ENCODE measurements at places on chromosomes 16 and 17. TPM values are rescaled to one million over a fixed set of nuclear protein-coding genes. Genes with fewer than 3 reads are reported as not detected.

The CACNG3 gene
- not detected for total RNA-seq

The USP7 gene
- 166 TPM for total RNA-seq

The CCL1 gene
- total RNA-seq, result 4.8 TPM

GRCh38 chr17:75155191-75155601 lies 884 bp upstream of the JPT1 start:
- no peak overlapping the region for H3K4me3 ChIP-seq
- no peak for DNase-seq
- peaks cover 37% of the 10 kb centered on the region for H3K4me1 ChIP-seq
- no peaks in the 10 kb centered on the region for H3K27me3 ChIP-seq
- peak overlapping the region; percentile 86 for H3K27ac ChIP-seq
- peaks cover 32% of the 10 kb centered on the region for H3K36me3 ChIP-seq

GRCh38 chr17:60559995-60560859 lies 34.2 kb upstream of the APPBP2 start:
- H3K27ac ChIP-seq, result no peak overlapping the region
- H3K36me3 ChIP-seq, result peaks cover 5% of the 10 kb centered on the region
- no peaks in the 10 kb centered on the region for H3K4me1 ChIP-seq
- no peak overlapping the region for H3K4me3 ChIP-seq
- peaks cover 4% of the 10 kb centered on the region for H3K27me3 ChIP-seq

DNA sequence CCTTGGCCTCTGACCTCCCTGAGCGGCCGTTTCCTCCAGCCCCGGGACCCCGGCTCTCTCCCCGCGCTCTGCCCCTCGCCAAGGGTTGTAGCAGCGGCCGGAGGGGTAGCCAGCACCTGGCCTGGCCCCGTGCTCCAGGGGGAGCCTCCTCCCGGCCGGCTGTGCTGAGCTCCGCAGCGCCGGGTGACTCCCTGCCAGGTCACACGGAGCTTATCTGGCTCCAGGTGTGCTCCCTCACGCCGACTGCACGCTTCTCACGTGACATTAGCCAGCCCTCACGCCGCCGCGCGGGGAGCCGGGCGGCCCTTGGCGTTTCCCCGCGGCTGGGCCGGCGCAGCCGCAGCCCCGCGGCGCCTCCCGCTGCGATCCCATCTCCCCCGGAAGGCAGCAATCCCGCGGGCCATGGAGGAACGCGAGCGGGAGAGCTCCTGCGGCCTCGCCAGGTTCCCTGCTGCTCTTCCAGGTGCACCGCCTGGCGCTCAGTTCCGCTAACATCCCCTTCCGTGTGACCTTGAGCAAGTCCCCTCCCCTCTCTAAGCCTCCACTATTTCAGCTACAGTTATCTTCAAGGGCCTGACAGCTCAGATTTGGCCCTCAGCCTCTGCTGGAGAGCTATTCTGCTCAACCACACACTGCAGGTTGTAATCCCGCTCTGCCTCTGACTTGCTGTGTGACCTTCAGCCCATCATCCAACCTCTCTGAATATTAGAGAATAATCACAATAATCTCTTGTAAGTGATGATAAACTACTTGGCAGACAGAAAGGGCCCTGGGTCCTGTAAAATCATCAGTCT lies 3.4 kb downstream of the MYO18A start:
- H3K36me3 ChIP-seq, result no peaks in the 10 kb centered on the region
- peaks cover 7% of the 10 kb centered on the region for H3K27me3 ChIP-seq
- H3K4me1 ChIP-seq, result peaks cover 40% of the 10 kb centered on the region
- peak overlapping the region; percentile 33 for H3K27ac ChIP-seq
- DNase-seq, result peak; percentile 55

DNA sequence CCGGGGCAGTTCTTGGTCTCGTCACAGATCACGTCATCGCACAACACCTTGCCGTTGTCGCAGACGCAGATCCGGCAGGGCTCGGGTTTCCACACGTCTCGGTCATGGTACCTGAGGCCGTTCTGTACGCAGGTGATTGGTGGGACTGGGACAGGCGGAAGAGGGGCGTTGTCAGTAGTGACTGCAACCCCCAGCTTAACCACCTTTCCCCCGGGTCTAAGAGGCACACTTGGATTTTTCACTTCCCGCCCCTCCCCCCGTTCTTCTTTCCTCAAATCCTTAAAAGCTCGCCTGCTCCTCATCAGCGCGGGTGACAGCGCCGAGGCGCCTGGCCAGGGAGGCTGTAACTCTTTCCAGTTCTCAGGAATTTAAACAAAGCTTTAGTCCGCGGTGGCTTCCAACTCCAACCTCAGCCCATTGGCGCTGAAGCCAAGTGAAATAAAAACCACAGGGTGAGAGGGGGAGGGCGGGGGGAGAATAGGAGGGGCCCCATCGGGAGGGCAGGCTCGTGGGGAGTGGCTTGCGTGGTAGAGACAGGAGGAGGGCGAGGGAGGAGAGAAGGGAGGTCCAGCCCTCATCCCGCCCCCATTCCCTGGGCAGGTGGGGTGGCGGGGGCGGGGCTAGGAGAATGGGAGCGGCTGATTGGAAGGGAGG lies 1.5 kb downstream of the COL1A1 start:
- peaks cover 52% of the 10 kb centered on the region for H3K27me3 ChIP-seq
- H3K4me3 ChIP-seq, result peak overlapping the region; percentile 67

DNA sequence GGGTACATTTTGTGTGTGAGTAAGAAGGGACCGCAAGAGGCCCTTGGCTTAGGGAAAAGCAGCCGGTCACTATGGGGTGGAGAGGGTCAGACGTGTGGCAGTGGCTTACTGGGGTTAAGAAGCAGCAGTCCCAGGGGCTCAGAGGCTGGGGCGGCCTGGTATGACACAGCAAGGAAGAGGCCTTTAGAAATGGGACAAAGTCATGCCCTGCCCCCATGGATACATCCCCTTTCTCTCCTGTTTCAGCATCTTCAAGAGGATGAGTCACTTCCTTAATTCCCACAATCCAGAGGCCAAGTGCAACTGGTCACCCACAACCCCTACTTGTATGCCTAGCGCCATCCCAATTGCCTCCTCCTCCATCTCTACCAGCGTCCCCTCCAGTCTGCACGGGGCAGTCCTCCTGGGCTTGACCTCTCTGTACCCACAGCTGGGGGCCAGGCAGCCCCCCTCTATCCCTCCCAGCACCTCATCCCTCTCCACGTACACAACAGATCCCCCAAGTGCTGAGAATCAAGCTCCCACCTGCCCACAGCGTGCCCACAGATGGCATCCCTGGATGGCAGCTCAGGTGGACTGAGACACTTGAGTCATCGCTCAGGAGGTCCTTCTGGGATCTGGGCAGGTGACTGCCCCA lies 6.9 kb upstream of the EFTUD2 start:
- no peak overlapping the region for H3K27ac ChIP-seq
- no peak for DNase-seq
- no peak overlapping the region for H3K4me3 ChIP-seq
- peaks cover 5% of the 10 kb centered on the region for H3K4me1 ChIP-seq
- no peaks in the 10 kb centered on the region for H3K36me3 ChIP-seq

GRCh38 chr16:65015599-65015998 lies 106.3 kb downstream of the CDH11 start:
- no peaks in the 10 kb centered on the region for H3K4me1 ChIP-seq
- DNase-seq, result no peak
- H3K36me3 ChIP-seq, result no peaks in the 10 kb centered on the region
- H3K4me3 ChIP-seq, result no peak overlapping the region

DNA sequence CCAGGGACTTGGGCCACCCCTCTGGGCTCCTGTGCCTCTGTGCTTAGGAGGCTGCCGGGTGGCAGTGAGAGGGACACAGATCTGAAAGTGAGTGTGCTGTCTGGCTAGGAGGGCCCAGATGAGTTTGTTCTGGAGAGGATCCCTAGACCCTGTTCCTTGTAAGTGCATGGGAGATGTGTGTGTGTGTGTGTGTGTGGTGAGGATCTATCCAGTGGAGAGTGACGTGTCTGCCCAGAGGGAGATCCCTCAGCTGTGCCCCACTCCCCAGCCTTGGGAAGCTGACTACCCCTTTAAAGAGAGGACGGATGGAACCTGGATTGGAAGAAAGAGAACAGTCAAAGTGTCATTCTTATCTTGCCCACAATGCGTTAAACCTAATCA lies 25.5 kb upstream of the CDC42EP4 start:
- DNase-seq, result no peak
- H3K4me1 ChIP-seq, result peaks cover 6% of the 10 kb centered on the region
- H3K27me3 ChIP-seq, result no peaks in the 10 kb centered on the region

DNA sequence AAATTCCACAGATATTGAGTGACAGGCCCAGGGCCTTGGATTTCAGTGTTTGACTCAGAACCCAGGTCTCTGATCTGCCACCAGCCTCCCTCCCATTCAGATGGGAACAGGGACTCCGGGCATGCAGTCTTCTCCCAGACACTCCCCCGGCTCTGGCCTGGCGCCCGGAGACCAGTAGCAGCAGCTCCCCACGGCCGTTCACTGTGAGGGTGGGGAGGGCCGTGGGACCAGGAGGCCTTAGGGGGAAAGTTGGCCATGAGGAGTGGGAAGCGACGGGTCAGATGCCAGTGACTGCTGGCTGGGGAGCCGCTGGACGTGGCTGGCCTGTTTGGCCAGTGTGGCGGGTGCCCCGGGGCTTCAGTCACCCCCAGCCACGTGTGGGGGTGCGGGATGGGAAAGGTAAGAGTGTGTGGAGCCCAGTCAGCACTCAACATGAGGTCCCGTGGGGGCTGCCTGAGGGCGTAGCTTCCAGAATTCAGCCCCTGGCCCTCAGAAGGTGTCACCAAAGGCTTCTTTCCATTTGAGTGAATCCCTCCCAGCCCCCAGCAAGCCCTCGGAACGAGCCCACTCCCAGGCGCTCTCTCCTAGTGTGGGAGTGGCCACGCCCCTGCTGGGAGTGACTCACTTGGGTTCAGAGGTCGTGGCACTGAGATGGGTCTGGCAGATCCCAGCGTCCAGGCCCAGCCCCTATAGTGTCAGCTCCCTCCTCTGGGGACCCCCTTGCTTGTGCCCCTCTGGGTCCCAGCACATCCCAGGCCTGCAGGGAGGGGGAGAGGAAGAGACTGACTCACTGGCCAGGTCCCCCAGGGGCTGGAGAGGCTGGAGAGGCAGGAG lies 309.4 kb downstream of the SEC14L1 start:
- H3K27me3 ChIP-seq, result no peaks in the 10 kb centered on the region
- DNase-seq, result peak; percentile 61
- peaks cover 76% of the 10 kb centered on the region for H3K4me1 ChIP-seq
- peak overlapping the region; percentile 90 for H3K4me3 ChIP-seq
- peaks cover 71% of the 10 kb centered on the region for H3K36me3 ChIP-seq
- H3K27ac ChIP-seq, result peak overlapping the region; percentile 99
